ENCODE measurements at places on chromosomes 3 and 15.

GRCh38 chr15:96334705-96335410 is 4.4 kb downstream of the NR2F2 start:
- ATAC-seq: no peak

GRCh38 chr15:33971811-33972210 is 3.5 kb downstream of the CHRM5 start:
- ATAC-seq: no peak

GRCh38 chr3:143309705-143310104 is 190.1 kb downstream of the CHST2 start:
- ATAC-seq: no peak

DNA sequence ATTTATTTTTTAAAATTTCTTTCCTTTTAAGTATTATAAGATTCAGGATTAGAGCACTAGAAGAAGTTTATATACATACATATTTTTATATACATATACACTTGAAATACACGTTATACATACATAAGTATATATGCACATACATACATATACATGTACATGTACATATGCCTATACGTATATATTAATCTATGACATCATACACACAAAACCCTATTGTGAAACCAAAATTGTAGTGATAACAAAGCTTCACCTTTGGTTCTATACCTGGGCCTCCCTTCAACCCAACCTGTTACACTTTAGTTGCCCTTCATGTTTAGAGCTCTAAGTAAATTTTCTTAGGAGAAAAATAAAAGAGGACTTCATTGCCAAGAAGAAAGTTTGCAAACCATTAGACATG is 17.0 kb downstream of the AADACL2 start:
- ATAC-seq: no peak

GRCh38 chr3:66261355-66261754 is 40.6 kb downstream of the SLC25A26 start:
- no peak for ATAC-seq

- ATAC-seq: peak; percentile 25
Measured at GRCh38 chr15:71654720-71655174, 155.6 kb upstream of the NR2E3 start.

GRCh38 chr3:107432646-107433045 is 55.4 kb downstream of the CCDC54 start:
- no peak for ATAC-seq

- no peak for ATAC-seq
Measured at GRCh38 chr3:124512881-124513609, 217.2 kb upstream of the UMPS start.

Measured in gastroesophageal sphincter (tissue), 4 donors.